Astrocyte (in vitro differentiated cells and primary cell): ENCODE measurements at places on chromosomes 1 and 21. TPM values are rescaled to one million over a fixed set of nuclear protein-coding genes. Genes with fewer than 3 reads are reported as not detected.

Gene MIB2
- 73.6 and 80.1 TPM in 2 replicates for total RNA-seq

Gene OR2T3
- total RNA-seq: not detected in 2 replicates

Gene CHI3L1
- 0.20 and 0.34 TPM in 2 replicates for total RNA-seq

Gene AMIGO1
- 1.2 and 1.8 TPM in 2 replicates for total RNA-seq

Gene SLAMF6
- total RNA-seq: not detected in 2 replicates

Gene PLEKHN1
- total RNA-seq: 2.1 and 2.4 TPM in 2 replicates
